Bronchial smooth muscle cell (primary cell): ENCODE measurements at places on chromosomes 7 and 10. TPM values are rescaled to one million over a fixed set of nuclear protein-coding genes. Genes with fewer than 3 reads are reported as not detected.

The CHST3 gene
- 13.4 and 16.9 TPM in 2 replicates for total RNA-seq

The TM9SF3 gene
- 98.5 and 108 TPM in 2 replicates for total RNA-seq

The LCOR gene
- 5.3 and 8.4 TPM in 2 replicates for total RNA-seq

The FAM131B gene
- 4.6 and 8.2 TPM in 2 replicates for total RNA-seq

The LIPF gene
- not detected in 2 replicates for total RNA-seq

The GHITM gene
- 153 and 181 TPM in 2 replicates for total RNA-seq

The LUC7L2 gene
- 41.7 and 45.4 TPM in 2 replicates for total RNA-seq
